AG09319 (cell line): ENCODE measurements at places on chromosomes 12 and 14.

DNA sequence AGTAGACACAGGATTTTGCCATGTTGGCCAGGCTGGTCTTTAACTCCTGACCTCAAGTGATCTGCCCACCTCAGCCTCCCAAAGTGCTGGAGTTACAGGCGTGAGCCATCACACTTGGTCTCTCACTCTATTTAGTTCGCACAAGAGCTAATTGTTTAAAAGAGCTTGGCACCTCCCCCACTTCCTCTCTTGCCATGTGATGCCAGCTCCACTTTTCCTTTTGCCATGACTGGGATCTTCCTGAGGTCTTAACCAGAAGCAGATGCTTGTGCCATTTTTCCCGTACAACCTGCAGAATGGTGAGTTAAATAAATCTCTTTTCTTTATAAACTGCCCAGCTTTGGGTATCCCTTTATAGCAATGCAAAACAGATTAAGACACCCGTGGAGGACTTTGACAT is 200.1 kb upstream of the FRMD6 start:
- DNase-seq, result no peak

GRCh38 chr12:6943722-6944380 is at the start of the genes C12orf57 and RNU7-1:
C12orf57 (plus strand) TSS chr12:6944022; CDS start chr12:6944122, 100 bp downstream.
RNU7-1 (plus strand) TSS chr12:6943816.
- no peak for DNase-seq

- DNase-seq, result no peak
These were observed 86.5 kb downstream of the SRGAP1 start for GRCh38 chr12:63930971-63931370.

GRCh38 chr12:101931498-101932326 is 54.3 kb downstream of the DRAM1 start:
- DNase-seq, result no peak

- no peak for DNase-seq
These were observed 2.4 kb downstream of the VPS37B start for GRCh38 chr12:122893208-122894153.

GRCh38 chr12:41739066-41739465 is 405.6 kb downstream of the GXYLT1 start:
- no peak for DNase-seq

- DNase-seq, result no peak
These were observed 668 bp downstream of the TMEM260 start for GRCh38 chr14:56580221-56580711.

DNA sequence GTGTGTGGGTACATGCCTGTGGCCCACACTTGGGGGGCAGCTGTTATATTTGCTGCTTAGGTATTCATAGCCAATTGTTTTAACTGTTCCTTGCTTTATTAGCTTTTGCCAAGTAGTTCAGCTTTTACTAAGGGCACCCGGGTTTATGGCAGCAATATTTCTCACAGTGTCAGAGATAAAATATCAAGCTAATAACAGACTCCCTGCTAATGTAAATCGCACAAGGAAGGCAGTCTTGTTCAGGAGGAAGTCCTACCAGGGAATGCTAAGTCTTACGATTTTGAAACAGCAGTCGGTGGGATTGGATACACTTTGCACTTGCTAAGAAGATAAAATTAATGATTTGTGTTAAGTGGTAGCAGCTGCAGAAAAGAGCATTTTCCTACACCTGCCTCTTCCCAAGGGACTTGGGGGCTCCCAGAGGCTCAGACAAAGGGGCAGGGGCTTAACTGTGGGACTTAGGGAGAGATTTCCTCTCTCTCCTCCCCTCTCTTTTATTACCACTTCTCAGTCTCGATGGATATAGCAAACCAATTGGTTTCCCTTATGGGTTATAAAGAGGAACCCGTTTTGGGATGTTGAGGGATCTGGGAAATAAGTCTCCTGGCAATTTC is 175.1 kb downstream of the NRXN3 start:
- DNase-seq, result no peak

GRCh38 chr14:68662392-68662791 is 130.5 kb downstream of the ZFP36L1 start:
- DNase-seq, result no peak

DNA sequence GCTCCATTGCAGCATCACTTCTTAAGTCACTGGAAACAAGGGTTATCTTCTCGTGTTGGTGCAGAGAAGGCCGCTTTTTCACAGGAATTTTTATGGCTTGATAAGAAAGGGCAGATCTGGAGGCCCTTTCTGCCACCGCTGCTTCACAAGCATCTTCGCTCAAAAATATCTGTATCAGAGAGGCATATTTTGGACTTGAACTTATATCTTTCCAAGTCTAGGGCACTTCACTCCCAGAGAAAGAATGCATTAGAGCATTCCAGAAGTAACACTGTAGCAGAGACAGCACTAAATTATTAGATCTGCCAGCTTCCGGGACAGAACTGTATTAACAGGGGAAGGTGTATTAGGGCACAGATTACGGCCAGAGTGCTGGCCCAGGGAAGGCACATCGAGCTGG is 151.7 kb upstream of the AMIGO2 start:
- DNase-seq, result no peak

DNA sequence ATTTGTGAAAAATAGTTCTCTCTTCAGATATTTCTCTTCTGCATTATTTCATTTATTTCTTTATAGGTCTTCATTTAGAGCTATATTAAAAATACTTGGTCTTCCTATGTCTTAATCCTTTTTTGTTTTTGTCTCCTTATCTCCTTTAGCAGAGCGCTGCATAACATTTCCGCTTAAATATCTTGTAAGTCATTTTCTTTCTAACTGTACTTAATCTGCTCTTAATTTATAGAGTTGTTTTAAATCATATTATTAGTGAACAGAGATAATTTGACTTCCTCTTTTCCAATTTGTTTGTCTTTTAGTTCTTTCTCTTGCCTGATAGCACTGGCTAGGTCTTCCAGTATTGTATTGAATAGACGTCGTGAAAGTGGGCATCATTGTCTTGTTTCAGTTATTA is 18.0 kb downstream of the LUM start:
- no peak for DNase-seq

DNA sequence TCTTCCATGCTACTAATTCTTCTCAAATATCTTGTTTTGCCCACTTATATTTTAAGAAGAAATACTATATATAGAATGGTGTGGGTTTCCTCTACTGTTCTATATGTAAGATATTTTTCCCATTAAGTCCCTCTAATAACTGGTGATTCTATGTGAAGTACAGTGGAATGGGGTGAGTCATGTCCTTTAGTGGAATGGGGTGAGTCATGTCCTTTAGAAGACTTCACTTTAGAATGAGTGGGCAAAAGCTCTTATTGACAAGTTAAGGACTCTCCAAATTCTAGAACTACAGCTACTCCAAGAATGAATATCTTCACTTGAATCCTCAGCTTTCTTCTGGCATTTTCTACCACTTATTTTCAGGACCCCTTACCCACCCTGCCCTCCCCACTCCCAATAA is 349.9 kb downstream of the ETNK1 start:
- DNase-seq, result peak; percentile 18

- peak; percentile 80 for DNase-seq
These were observed 55.3 kb downstream of the VCPKMT start for GRCh38 chr14:50060871-50061663.

DNA sequence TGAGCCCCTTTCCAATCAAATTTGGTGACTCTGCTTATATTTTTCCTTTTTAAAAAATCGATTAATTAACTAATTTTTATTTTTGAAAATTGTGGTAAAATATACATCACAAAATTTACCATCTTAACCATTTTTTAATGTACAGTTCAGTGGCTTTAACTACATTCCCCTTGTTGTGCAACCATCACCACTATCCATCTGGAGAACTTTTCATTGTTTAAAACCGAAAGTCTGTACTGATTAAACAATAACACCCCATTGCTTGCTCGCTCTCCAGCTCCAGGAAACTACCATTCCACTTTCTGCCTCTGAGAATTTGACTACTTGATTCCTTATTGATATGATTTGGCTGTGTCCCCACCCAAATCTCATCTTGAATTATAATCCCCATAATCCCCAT is 283.4 kb downstream of the C12orf75 start:
- no peak for DNase-seq

- DNase-seq, result no peak
These were observed 237.6 kb upstream of the AMIGO2 start for GRCh38 chr12:47317175-47317915.

DNA sequence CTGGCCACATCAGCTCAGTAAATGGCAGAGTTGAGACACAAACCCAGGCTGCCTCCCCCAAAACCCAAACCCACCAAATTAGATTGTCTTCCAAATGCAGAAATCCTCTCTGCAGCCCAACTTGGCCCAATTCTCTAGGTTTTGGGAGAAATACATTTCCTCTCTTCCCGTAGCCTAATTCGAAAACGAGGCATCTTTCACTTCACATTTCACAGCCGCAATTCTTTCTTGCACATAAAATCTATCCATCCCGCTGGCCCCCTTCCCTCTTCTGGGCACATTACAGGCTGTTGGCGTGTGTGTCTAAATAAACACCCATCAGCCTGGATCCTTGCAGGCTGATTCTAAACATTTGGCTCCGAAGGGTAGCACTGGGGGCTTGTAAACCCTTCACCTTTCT is 83.8 kb upstream of the VRK1 start:
- no peak for DNase-seq

DNA sequence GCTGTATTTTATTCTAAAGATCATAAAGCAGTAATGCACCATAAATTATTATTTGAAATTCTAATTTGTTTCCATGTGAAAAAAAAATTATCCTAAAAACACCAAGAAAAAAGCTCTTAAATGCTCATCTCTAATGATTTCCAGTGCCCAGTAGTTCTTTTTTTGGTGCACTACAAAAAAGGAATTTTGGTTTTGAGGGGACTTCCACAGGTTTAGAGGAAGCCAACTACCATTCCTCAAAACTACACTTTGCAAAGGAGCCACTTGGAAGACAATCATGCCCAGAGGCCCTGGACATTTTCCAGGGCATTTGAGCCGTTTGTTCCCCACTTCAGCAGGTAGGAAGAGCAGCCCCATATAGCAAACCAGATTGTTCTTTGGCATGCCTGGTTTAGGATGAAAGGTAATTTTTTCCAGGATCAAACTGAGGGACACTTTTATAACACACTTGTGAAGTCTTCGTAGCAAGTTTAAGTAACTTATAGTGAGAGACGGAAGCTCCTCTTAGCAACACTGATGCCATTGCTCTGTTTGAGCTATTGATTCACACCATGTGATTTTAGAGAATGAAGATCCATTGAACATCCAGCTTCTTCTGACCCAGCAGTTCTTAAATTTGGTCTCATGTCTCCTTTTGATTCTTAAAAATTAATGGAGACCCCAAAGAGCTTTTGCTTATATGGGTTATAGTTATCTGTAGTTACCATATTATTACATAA is 187.9 kb downstream of the ETV6 start:
- DNase-seq, result no peak

- no peak for DNase-seq
These were observed 3.5 kb downstream of the OAS3 start for GRCh38 chr12:112941528-112942335.

GRCh38 chr14:61653507-61653906 is 41.8 kb upstream of the HIF1A start:
- DNase-seq, result no peak

DNA sequence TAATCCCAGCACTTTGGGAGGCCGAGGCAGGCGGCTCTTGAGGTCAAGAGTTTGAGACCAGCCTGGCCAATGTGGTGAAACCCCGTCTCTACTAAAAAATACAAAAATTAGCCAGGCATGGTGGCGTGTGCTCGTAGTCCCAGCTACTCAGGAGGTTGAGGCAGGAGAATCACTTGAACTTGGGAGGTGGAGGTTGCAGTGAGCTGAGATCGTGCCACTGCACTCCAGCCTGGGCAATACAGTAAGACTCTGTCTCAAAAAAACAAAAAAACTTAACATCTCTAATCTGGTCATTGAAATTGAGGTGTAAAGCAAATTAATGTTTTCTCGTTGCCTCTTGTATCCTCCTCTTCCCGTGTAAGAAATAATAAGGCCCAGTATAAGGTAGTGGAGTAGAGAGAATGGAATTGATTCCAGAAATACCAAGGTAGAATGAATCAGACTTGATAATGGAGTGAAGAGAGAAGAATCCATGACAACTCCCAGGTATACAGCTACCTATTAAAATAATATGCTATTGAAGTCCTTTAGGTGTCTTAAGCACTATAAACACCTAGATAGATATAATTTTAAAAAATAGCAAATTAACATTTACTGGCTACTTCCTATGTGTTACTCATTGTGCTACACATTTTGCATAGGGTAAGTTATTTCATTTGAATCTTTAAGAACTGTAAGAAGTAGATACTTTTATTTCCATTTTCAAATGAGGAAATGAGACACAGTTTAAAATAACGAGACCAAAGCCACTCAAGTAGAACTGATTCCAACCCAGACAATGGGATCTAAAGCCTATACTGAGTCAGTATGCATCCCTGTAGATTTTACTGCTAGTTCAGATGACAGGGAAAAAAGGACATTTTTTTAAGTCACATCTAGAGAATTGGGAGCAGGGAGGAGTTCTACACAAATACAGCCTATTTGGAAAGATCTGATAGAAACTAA is 23.2 kb downstream of the RAP1B start:
- no peak for DNase-seq

GRCh38 chr14:98665007-98665406 is 607.0 kb downstream of the BCL11B start:
- DNase-seq, result no peak

- DNase-seq, result no peak
These were observed 1401.8 kb downstream of the FSCB start for GRCh38 chr14:43105305-43105704.

GRCh38 chr12:48156652-48157017 is 680 bp downstream of the ASB8 start:
- DNase-seq, result no peak

GRCh38 chr14:74324931-74325361 is 22.2 kb upstream of the ABCD4 start:
- DNase-seq, result no peak

DNA sequence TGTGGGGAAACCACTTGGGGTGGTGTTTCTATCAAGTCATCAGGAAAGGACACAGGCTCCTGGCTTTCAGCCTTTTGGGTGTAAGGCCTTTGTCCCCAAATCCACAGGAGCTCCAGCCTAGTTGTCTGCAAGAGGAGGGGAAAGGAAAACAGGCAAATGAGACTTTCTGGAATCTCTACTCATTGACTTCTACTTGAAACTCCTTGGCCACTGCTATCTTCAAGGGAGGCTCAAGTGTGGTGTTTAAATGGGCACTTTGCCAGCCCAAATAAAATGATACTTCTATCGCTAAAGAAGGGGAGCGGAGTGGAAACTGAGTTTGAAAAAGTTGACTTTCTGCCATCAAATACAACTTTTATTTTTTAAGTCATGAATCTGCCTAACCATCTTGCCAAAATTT is 445.9 kb upstream of the RGS6 start:
- no peak for DNase-seq
